NCI-H1417 (cell line): ENCODE measurements at places on chromosomes 16 and 17.

DNA sequence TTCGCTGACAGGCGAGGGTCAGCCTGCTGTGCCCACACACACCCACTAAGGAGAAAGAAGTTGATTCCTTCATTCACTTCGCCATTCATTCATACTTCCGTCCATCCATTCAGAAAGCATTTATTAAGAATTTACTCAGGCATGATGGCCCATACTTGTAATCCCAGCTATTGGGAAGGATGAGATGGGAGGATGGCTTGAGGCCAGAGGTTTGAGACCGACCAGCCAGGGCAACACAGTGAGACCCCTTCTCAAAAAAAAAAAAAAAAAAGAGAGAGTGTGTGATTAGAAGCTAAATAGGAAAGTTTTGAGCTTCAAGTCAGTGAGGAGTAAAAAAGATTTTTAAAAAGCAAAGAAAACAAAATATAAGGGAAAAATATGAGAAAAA is 8.7 kb downstream of the CES2 start:
- DNase-seq, result no peak

- DNase-seq, result no peak
These were observed 11.8 kb downstream of the NLRC5 start for GRCh38 chr16:57001026-57001679.

DNA sequence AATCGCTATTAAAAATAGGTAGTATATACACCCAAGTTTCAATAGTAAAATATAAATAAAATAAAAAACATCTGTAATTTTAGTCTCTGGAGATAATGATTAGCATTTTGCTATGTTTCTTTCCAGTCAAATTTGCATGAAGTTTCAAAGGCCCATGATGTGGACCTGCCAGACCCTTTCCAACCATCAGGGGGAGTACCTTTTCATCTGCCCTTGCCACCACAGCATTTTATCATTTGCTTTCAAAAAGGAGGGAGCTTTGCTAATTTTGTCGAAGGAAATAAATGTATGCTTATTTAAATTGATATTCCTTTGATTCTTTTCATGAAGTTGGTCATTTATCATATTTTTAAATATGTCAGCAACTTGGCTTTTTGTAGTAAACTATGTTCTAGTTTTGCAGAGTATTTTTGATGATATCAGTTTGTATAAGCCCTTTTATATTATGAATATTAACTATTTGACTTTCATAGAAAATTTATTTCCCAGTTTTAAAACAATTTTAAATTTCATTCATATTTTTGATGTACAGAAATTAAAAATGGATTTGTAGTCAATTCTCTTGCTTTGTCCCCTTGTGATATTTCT is 115.2 kb upstream of the NETO2 start:
- no peak for DNase-seq

GRCh38 chr16:57676553-57677085 is 8.5 kb downstream of the ADGRG3 start:
- no peak for DNase-seq

DNA sequence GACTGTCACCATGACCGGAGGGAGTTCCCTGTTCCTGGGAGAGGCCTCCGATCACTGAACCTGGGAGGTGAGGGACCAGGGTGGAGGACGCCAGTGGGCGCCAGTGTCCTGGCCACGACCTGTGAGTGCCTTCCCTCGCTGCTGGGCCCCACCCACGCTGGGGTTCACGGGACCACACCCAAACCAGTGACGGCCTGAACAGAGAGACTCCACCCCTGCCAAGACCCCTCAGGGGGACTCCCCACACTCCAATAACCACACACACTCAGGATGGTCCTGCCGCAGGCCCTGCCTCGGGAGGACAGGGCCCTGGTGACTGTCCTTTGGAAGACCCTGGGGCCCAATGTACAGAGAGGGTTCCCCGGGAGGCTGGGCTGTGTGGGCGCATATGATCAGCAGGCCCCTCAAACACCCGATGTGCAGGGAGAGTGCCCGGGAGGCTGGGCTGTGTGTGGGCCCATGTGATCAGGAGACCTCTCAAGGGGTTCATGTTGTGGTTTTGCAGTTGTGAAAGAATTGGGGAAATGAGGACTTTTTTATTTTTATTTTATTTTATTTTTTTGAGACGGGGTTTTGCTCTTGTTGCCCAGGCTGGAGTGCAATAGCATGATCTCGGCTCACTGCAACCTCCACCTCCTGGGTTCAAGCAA is 26.6 kb downstream of the TPSD1 start:
- DNase-seq, result no peak

DNA sequence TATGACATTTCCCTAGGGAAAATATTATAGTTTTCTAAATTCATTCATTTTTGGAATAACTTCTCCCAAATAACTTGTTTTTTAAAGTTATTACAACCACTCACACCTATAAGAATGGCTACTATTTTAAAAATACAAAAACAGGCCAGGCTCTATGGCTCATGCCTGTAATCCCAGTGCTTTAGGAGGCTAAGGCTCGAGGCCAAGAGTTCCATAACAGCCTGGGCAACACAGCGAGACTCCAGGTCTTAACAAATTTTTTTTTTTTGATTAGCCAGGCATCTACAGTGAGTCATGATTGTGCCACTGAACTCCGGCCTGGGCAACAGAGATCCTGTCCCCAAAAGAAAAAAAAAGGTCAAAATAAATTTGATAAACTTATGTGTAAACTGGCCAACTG is 43.6 kb upstream of the YPEL2 start:
- DNase-seq, result no peak

- DNase-seq, result peak; percentile 43
These were observed 1.1 kb upstream of the TRPV3 start for GRCh38 chr17:3558603-3559269.

DNA sequence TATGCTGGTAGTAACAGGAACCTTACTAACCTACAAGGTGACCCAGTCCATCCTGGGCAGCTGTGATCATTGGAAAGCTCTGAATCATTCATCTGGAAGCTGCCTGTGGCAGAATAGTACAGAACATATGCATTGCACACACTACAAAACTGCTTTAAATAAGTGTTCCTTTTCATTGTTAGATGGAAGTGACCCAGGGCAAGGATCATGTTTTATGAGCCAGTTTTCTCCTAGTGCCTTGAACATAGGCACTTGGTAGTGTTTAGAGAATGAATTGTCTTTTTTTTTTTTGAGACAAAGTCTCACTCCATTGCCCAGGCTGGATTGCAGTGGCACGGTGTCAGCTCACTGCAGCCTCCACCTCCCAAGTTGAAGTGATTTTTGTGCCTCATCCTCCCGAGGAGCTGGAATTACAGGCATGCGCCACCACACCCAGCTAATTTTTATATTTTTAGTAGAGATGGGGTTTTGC is 55.4 kb downstream of the TENT4B start:
- DNase-seq, result no peak

GRCh38 chr17:61904094-61904710 is 23.6 kb downstream of the INTS2 start:
- no peak for DNase-seq

GRCh38 chr16:75446416-75446815 is 13.1 kb upstream of the CFDP1 start:
- no peak for DNase-seq

- no peak for DNase-seq
These were observed 137.2 kb downstream of the SHISA9 start for GRCh38 chr16:13038591-13038990.

GRCh38 chr16:5108505-5109158 is 11.0 kb upstream of the EEF2KMT start:
- DNase-seq, result no peak

DNA sequence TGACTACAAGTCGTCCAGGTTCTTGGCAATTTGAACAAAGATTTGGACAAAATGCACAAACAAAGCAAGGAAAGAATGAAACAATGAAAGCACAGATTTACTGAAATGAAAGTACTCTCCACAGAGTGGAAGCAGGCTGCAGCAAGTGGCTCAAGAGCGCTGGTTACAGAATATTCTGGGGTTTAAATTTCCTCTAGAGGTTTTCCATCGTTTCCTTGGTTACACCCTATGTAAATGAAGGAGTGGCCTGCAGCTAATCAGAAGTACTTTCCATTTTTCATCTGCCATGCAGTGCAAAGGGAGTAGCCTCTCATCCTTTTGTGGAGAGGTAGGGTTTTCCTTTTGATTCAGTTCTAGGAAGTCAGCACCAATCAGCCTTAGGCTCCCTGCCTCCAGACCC is 11.8 kb downstream of the STXBP4 start:
- no peak for DNase-seq

GRCh38 chr17:55303701-55304145 is 39.0 kb downstream of the HLF start:
- no peak for DNase-seq

- no peak for DNase-seq
These were observed 53.1 kb upstream of the MARCHF10 start for GRCh38 chr17:62860962-62861873.

GRCh38 chr17:9456330-9456729 is 119.3 kb downstream of the STX8 start:
- DNase-seq, result no peak

- DNase-seq, result no peak
These were observed 24.9 kb downstream of the CMTR2 start for GRCh38 chr16:71264299-71264698.

- DNase-seq, result peak; percentile 3
These were observed 60.1 kb upstream of the MED9 start for GRCh38 chr17:17416400-17417360.

- DNase-seq, result no peak
These were observed 10.9 kb upstream of the ARMC7 start for GRCh38 chr17:75098861-75099260.

- DNase-seq, result no peak
These were observed 161.5 kb downstream of the C16orf78 start for GRCh38 chr16:49534901-49535610.

DNA sequence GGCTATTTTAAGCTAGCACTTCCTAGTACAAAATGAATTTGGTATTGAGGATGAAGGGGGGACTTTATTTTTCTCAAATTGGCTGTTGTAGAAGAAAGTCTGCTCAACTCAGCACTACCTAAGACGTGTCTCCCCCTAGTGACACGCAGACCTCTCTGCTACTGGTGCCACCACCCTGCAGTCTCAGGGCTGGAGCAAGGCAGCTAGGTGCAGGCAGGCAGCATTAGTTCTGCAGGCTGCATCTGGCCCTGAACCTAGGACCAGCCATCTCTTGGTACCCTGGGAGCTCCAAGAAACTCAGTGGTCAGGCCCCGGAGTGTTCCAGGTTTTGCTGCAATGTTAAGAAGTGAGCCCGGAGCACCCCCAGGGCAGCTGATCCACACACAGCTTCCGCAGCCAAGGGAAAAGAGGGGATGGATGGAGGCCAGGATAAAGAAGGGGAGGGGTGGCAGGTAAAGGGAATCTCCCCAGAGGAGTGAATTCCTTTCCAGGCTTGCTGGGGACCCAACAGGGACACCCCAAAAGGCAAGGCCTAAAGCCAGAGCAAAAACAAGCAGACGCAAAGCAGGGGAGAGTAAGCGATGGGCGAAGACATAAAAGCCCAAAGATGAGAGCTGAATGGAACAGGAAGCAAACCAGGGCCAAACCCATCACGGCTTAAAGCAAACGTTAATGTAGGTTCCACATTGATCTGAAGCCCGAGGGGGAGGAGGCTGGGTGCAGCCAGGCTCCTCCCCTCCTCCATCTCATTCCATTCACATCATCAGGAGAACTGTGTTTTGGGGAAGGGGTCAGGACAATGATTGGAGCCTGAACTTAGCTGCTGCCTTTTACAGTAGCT is 200.5 kb downstream of the ZFHX3 start:
- peak; percentile 24 for DNase-seq

DNA sequence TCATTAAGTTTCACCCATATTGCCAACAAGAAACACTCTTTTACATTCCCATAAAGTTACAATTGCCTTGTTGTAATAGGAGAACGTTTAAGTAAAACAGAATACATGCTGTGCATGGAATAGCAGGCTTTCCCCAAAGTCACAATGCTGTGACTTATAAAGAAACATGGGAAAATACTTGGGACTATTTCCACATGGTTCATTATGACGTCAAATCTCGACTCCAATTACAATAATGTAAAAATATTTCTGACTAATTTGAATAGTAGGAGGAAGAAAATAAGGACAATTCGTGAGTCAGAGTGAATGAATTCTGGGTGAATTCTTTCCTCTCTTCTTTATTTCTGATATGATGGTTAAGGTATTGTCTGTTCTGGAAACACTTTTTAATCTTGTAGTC is 52.8 kb downstream of the CDH11 start:
- no peak for DNase-seq

DNA sequence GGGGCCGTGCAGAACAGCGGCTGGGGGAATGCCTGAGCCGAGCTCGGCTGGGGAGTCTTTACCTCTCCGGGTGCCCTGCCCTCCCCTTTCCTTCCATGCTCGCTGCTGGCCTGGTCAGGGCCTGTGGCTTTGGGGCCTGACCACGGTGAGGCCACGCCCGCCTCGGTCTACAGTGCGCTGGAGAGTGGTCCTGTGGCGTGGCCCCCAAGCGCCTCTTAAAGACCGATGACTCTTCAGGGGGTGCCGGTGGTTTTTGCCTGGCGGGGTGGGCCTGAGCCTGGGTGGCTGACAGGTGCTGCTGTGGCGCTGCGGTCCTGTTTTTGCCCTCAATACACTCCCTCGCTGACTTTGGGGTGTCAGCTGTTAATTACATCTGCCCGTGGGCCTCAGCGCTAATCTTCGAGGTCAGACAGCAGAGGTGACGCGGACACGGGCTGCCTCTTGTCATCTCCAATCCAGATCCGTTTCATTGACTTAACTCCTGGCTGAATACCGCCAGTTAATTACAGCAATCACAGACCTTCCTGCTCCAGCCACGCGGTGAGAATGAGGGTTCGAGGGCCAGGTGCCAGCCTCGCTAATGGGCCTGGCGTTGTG is 29.7 kb downstream of the GSE1 start:
- DNase-seq, result peak; percentile 41

GRCh38 chr16:2675714-2676113 is 6.6 kb upstream of the KCTD5 start:
- DNase-seq, result no peak

DNA sequence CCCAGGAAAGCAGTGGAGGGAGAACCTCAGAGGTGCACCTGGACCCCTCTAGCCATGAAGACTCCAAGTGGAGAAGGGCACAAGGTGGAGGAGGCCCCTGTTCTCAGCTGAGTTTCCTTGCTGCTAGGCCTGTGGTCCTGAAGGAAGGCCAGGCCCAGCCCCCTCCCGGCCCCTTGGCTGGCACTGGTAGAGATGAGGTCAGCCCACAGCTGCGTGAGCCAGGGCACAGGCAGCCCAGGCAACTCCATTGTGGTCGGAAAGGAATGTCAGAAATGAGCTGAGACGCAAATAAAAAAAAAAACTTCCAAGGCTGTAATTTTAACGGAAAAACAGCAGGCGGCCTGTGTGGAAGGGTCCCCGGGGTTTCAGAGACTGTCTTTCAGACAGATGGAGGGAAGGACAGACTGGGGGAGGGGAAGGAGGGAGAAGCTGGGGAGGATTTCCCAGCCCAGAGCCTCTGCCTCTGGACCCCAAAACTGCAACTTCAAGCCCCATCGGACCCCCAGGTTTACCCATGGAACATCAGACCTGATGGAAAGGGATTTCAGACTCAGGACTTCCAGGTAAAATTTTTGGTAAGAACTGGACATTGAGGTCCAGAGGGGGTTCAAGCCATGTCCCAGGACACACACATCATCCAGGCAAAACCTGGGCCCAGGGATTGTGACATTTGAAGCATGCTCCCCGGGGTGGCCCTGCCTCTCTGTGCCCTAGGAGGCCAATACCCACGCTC is 25.6 kb upstream of the MRPS23 start:
- DNase-seq, result no peak

- no peak for DNase-seq
These were observed 65.6 kb downstream of the PRKCB start for GRCh38 chr16:23901178-23902033.
